ENCODE measurements at places on chromosomes 11 and 22.
A peak's percentile ranks its signal among the peaks of the same experiment; 100 is the strongest.

DNA sequence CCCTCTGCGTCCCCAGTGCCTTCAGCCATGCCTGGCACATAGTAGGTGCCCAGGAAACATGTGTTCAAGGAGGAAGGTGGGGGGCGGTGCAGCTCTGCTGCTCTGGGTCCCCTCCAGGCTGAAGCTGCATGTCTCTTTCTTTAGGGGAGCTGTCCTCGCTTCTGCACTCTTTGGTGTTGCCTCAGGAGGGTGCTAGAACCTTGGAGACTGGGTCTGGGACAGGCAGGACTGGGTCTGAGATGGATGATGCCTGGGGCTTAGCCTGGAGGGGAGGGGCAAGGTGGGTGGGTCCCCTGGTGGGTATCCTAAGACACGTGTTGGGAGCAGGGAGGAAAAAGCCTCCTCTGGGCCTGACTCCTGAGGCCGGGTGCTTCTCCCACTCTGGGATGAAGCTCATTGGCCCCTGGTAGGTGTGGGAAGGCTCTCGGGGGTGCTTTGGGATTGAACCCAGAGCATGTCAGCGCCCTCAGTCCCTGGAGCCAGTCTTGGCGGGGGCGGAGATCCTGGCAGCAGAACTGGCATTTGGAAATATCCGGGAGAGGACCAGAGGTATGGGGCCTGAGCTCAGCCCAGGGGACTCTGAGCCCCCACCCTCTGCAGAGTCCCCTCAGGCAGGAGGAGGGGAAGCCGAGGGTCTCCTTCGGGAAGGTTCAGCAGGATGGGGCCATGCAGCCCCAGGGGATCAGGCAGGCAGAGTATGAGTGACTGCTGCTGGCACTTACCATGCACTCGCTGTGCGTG lies 6.7 kb upstream of the GSTP1 start:
- peak; percentile 30 for DNase-seq

GRCh38 chr11:98180511-98180910 lies 840.2 kb upstream of the CNTN5 start:
- DNase-seq = no peak

DNA sequence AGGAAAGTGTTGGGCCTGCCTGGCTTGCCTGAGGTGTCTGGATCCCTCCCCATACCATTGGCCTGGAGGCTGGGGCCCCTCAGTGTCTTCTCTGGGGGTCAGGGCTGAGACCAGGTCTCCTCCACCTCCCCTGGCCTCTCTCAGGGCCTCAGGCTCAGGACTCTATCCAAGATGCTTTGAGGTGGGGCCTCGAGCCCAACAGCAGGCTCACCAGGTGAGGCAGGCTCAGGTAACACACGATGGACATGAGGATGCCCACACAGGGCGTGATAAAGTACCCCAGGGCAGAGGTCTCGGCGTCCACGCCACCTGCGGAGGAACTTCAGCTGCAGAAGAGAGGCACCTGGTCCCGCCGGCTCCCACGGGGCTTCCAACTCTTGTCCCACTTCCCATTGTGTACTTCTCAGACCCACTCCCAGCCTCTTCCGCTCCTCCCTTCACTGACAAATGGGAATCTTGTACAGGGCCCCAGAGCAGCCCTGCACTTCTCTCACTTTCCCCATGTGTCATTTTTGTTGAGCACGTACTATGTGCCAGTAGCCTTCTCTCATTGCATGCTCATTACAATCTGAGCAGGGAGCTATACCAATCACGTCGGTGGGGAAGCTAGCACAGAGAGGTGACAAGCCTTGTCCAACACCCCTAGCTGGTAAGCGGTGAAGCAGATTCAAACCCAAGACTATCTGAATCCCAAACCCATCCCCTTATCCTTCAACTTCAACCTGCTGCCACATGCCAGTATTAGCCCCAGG lies 3.8 kb downstream of the SLC29A2 start:
- DNase-seq = no peak

- no peak for DNase-seq
These were observed 419.5 kb upstream of the TENM4 start for GRCh38 chr11:79860336-79860735.

DNA sequence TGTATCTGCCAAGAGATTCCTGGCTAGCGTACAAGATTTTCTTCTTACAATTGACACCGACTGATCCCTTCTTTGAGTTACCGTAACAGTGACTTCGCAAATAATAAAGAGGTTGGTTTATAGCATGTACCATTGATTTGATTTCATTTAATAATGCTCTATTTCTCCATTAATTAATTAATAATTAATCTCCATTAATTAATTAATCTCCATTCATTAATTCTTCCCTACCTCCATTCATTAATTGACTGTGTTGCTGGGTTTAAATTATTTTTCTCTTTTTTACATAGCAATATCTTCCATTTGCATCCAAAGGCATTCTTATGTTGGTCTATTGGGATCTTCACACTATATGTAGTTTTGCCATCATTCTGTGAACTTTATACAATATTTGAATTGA lies 21.0 kb downstream of the OR5AS1 start:
- DNase-seq = no peak

DNA sequence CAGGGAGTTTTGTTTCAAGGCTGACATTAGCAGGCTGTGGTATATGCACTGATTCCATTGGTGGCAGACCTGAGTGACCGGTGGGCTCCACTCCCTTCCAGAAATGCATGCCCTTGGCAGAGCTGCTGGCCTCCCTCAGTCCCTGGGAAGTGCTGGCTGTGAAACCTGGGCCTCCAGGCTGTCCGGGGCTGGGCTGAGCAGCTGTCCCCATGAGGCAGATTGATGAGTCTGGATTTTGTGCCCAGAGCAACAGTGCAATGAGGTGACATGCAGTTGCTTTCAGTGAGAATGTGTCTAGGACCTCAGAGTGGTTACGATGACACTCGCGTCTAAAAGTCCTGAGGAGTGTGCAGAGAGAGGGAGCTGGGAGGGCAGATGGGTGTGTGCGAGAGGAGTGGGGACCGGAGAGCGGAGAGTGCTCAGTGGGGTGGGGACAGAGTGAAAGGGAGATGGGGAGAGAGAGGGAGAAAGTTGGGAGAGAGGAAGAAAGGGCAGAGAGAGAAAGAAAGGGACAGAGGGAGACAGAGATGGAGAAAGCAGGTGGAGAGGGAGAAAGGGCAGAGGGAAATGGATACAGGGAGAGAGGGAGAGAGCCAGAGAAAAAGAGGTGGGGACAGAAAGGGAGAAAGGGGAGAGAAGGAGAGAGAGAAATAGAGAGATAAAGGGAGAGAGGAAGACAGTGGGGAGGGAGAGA lies 978.3 kb downstream of the BRD1 start:
- peak; percentile 49 for DNase-seq

DNA sequence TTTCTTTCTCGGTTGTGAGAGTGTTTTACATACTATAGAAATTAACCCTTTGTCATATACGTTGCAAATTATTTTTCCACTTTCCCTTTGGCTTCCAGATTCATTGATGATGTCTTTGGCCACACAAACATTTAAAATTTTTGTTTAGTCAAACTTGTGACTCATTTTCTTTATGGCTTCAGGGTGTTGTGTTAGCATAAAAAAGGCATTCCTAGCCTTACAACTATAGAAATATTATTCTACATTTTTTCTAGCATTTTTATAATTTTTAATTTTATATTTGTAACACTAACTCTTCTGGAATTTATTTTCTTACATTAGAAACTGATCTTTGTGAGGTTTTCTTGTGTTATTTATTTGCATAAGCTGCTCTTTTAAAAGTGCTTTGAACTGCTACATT lies 12.1 kb downstream of the GRIA4 start:
- no peak for DNase-seq

- DNase-seq = no peak
These were observed 16.7 kb upstream of the POU2AF1 start for GRCh38 chr11:111395749-111396148.

DNA sequence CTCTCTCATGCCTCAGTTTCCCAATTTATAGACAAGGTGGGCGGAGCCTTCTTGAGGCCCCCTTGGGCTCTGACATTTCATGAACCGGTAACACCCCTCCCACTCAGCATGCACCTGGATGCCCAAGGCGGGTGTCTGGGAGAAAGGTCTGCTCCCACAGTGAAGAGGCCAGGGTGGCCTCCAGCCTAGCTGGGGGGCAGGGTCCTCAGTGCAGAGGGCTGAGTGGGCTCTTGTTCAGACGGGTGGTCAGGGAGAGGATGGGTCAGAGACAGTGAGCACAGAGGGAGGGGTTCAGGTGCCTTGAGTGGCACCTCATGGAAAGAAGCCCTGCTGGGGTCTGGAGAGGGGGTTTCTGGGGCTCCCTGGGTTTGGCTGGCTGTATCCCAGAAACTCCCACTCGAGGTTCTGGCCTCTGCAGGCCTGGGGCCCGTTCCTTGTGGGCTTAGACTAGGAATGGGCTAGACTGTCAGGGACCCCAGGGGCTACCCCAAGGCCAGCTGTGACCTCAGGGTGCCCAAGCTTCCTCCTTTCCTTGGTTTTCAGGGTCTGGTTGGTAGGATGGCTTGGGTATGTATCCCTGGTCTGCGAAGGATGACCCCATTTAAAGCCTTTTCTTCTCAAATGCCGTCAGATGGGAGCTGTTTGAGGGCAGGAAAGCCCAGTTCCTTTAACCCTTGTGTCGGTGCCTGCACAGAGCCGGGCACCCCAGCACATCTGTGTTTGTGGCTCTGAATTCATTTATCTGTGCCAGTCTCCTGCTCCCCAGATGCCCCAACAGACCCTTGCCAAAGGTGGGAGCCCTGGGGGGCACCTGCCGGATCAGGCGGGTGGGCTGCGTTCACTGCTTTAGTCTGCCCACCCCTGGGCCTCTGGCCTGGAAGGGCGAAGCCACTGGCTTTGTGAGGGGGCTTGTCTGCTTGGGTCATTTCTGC lies 1.2 kb downstream of the SYNGR1 start:
- no peak for DNase-seq

DNA sequence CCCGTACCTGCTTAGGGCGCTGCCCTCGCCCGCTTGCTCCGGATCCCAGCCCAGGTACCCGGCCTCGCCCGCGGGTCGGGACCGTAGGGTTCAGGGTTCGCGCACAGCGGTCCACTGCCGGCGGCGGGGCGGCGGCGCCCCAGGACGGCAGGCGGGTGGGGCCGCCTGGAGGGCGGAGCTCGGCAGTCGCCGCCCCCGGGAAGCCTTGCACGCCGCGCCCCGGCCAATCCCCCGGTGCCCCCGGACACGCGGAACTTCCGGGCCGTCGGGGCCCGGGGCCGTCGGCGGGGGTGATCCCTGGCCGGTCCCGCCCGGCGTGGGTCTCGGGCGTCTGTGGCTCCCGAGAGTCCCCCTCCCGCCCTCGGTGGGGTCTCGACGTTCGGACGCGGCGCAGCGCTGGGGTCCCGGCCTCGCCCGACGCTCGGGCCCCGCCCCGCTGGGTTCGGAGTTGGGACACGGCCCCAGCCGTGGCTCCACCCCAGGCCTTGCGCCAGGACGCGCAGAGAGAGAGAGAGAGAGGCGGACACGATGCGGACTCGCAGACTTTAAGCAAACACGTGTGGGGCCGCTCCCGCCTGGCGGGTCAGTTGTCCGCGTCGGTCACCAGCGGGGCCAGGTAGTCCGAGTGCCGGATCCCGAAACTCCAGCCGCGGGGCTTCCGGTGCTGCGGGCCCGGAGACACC lies at the start of gene TYMP:
Gene TYMP (minus strand): TSS at position 116 of the 683 bp plus-strand sequence. CDS start 303 bp downstream, outside the sequence.
- peak; percentile 91 for DNase-seq

- DNase-seq = no peak
These were observed 80.4 kb upstream of the FSHB start for GRCh38 chr11:30150425-30150824.

DNA sequence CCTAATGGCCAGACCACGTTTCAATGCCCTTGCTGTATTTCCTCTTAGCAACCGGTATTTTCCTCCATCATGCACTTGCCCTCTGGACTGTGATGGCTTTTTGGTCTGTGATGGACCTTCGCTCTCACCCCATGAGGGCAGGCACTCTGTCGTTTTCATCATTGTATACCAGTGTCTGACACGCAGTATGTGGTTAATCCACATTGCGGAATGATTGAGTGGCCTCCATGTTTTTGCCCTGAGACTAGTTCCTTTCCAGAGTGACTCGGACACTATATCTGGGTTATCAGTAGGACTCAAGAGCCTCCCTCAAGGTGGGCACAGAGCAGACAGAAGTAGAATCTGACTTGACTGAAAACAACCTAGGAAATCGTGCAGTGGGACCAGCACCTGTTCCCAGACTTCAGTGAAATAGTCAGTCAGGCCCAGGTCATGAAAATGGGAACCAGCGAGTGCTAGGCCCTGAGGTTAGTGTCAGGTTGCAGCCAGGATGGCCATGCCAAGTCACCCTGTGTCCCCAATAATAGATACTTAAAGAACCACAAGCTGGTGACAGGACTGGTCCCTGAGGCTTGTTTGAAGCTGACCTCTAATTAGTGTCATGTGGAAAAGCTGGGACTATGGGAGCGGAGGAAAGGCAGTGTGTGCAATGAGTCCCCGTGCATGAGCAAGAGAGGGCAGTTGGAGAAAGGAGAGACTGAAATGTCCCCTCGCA lies 464.7 kb downstream of the INSC start:
- DNase-seq = no peak

GRCh38 chr11:47509077-47509536 lies 43.8 kb downstream of the CELF1 start:
- DNase-seq = no peak

DNA sequence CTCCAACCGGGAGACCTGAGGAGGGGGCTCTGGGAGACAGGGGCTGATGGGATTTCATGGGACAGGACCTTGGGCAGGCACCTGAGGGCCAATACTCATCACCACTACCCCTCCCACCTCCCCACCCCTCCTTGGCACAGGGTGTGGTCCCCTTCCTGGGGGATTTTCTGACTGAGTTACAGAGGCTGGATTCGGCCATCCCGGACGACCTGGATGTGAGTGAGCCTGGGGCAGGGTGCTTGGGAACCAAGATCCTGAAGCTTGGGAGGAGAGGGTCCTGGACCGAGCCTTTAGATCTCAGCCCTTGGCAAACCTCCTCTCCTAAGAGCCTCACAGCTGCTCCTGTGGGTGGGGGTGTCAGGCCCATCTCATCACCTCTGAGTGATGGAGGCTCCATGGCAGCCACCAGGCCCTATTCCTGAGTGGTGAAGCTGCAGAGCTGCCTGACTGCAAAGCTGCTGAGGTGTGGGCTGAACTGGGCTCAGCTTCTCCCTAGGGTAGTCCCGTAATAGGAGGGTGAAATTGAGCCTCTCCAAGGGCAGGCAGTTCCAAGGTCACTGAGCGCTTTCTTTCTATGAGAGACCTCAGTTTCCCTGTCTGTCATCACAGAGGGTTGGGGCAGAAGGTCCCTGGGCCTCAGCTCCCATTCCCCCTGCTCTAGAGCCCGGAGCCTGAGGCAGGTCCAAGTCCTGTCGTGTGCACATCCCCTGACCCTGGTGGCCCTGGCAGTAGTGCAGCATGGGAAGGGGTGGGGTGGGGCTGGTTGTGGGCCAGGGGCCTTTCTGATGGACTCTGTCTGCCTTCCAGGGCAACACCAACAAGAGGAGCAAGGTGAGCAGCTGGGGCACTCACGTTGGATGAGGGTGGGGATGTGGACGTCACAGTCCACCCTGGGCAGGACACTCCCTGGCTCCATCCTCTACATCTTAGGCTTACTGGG lies 6.5 kb downstream of the RGL4 start:
- no peak for DNase-seq

DNA sequence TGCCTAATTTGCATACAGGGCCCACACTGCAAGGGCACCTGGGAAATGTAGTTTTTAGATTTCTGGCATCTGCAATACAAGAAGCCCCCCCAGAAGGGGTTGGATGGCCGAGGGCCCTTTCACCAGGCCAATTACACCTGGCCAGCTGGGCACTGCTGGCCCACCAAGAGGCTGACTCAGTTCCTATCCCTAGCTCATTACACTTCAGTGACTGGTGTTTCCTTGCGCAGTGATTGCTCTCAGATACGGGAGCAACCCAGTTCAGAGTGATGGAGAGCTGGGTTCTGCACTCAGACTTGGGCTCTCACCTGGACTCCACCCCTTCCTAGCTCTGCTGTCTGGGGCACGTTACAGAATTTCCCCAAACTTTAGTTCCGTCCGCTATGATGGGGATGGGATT lies 81.1 kb upstream of the SHANK2 start:
- DNase-seq = no peak
